ENCODE measurements at places on chromosomes 11 and 22.

DNA sequence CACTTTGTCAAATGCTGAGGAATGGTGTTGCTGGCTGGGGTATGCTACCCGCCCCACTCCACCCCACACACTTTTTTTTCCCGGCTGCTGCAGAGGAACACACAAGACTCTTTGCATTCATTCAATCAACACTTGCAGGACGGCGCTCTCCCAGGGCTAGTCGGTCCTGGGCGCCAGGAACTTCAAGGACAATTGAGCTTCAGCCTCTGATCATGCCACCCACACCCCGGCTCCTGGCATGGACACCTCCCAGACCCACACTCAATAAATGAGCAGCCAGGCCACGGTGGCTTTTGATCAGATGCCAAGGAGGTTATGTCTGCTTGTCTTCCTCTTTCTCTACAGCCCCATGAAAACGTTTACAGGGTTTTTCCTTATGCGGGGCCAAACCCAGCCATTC, 19.8 kb downstream of the TPST2 start:
- DNase-seq: no peak

DNA sequence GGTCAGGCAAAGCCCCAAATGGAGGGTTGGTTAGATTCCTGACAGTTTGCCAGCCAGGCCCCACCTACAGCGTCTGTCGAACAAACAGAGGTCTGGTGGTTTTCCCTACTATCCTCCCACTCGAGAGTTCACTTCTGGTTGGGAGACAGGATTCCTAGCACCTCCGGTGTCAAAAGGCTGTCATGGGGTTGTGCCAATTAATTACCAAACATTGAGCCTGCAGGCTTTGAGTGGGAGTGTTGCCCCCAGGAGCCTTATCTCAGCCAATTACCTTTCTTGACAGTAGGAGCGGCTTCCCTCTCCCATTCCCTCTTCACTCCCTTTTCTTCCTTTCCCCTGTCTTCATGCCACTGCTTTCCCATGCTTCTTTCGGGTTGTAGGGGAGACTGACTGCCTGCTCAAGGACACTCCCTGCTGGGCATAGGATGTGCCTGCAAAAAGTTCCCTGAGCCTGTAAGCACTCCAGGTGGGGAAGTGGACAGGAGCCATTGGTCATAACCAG, 4.7 kb upstream of the TTC36 start:
- DNase-seq: no peak

GRCh38 chr11:119635776-119636175, 93.2 kb downstream of the NECTIN1 start:
- no peak for DNase-seq

DNA sequence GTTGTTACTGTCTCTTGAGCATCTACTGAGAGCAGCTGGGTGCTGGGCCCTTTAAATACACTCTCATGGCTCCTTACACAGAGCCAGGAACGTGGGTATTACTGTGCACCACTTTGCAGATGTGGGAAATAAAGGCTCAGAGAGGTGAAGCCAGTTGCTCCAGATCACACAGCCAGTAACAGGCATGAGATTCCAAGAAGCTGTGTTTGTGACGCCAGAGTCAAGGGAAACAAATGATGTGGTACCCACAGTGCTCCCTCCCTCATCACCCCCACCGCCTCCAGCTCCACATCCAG, 1.4 kb upstream of the PRDM11 start:
- DNase-seq: no peak

GRCh38 chr22:27381552-27381951, 420.0 kb downstream of the MN1 start:
- no peak for DNase-seq

DNA sequence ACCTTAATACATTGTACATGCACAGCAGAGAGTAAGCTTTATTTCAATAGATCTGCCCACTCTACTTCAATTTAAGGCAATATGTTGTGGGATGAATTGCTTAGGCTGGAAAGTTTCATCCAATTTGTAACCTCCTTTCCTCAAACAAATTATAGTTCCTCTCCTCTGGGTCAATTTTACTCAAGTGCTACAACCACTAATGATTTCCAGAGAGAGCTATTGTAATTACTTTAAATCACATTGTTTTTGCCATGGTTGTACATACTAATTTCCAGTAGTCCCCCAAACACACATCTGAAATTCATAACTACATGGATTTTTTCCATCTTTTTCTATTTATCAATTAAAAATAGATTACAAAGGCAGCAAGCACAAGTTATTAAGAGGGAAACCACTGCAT, 72.9 kb downstream of the APIP start:
- no peak for DNase-seq

- DNase-seq: no peak
These were observed 35.8 kb upstream of the MYOD1 start for GRCh38 chr11:17683377-17684161.

DNA sequence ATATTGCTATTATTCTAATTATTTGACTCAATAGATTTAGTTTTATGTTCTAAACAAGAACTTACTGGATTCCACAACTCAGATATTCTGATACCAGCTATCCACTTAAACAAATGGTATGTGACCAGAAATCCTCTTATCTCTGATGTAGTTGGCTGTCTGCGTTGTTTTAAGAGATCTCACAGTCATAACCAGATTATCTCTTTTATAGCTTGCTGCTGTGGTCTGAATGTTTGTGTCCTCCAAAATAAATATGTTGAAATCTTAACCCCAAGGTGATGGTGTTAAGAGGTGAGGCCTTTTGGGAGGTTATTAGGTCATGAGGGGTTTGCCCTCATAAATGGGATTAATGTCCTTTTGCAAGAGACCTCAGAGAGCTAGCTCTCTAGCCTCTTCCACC, 12.7 kb downstream of the ANKRD42 start:
- no peak for DNase-seq

- DNase-seq: peak; percentile 69
These were observed 684 bp downstream of the TNFRSF13C start for GRCh38 chr22:41925783-41926460.

Measured in immature natural killer cell (primary cell).